NCI-H187 treated with DMSO at 0.1 percent for 48 hours (cell line): ENCODE measurements at places on chromosomes 7 and 10.

DNA sequence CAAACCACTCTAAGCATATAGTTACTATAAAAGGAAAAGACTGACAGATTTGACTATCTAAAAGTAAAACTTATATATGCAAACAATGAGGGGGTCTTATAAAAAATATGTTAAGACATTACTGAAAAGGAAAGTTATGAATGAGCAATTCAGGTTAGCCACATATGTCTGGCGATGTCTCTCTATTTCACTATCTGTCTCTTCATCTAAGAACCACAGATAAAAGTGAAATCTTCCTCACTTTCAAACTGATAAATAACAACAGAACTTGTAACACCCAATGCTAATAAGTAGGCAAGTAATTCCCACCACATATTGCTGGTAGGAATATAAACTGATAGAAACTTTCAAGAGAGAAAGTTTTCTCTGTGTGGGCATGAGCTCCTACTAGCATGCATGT is 138.2 kb downstream of the CHCHD3 start:
- no peak for DNase-seq

DNA sequence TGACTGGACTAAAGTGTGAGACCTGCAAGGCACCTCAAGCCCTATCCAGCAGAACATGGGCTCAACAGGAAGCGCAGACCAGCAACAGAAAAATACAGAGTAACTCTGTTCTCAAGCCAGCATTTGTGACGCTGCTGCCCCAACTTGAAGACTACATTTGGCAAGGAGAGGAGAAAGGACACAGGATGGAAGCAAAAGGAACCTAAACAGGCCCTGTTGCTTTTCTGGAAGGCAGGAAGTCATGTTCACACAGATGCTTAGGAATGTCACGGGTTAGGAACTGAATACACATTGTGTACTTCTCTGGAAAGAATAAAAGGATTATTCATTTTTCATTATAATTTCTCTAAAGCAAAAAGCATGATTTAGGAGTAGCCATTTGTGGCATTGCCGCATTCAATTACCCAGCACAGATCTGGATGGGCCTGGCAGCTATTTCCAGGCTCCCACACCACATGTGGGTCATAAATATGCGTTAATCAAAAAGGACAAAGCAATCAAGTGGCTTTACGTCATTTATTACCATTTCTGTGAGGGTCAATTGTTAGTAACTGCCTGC is 19.8 kb upstream of the TOMM7 start:
- no peak for DNase-seq

- DNase-seq, result no peak
Observed at GRCh38 chr7:13540429-13540828, 449.0 kb downstream of the ETV1 start.

DNA sequence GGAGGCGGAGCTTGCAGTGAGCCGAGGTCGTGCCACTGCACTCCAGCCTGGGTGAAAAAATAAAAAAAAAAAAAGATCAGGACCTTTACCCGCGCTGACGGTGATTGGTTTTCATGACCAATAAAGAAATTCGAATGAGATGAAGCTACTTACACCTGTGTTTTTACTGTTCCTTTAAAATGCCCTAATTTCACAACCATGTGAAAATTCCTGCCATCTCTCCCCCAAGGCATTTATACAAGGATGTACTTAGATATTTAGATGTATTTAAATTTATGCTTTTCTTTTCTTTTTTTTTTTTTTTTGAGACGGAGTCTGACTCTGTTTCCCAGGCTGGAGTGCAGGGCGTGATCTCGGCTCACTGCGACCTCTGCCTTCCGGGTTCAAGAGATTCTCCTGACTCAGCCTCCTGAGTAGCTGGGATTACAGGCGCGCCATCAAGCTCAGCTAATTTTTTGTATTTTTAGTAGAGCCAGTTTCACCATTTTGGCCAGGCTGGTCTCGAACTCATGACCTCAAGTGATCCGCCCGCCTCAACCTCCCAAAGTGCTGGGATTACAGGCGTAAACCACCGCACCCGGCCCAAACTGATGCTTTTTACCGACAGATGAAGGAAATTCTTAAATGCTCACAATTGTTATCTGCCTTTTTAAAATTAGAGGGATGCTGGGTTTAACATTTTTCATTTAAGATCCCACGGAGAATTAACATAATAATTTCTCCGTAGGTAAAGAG is 3.1 kb upstream of the PHYH start:
- no peak for DNase-seq

GRCh38 chr7:1378610-1379601 is 80.4 kb downstream of the MICALL2 start:
- no peak for DNase-seq

DNA sequence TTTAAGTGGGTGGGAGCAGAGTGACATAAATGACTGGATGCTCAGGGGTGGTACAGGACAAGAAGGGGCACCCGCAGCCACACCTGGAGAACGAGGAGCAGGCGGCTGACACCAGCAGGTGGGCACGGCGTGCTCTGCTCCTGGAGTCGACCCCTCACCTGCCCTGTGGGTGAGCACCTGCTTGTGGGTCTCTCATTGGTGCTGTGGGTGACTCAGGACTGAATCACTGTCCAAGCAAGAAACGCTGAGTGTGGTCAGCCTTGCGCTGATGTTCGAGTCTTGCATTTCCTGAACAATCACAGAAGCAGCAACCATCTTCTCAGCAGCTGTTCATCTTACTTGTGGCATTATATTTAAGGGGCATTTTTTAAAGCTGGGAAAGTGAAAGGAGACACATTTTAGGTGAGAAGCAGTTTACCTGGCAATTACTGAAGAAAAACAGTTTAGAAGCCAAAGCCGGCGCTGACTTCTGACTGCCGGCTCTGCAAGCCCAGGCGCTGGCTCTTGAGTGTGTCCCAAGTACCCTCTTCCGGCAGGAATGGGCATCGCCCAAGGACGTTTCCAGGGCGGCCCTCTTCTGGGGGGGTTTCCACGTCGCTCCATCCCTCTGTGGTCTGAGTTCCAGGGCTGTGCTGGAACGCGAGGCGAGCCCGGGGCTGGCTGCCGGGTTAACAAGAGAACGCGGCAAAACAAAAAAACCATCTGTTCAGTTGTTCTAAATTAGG is 145.2 kb upstream of the PFKP start:
- no peak for DNase-seq

GRCh38 chr7:44112997-44113763 is 9.0 kb downstream of the AEBP1 start:
- no peak for DNase-seq
